Large intestine (tissue), 12 donors: ENCODE measurements at places on chromosomes 11 and 22. TPM values are rescaled to one million over a fixed set of nuclear protein-coding genes. Genes with fewer than 3 reads are reported as not detected.

NECTIN1 gene
- polyA plus RNA-seq: 35.4 TPM

OR10A2 gene
- 0.04 TPM for polyA plus RNA-seq

GRCh38 chr11:79189601-79190000, 251.2 kb downstream of the TENM4 start:
- DNase-seq: no peak

OR52I1 gene
- 0.03 TPM for polyA plus RNA-seq

SMC1B gene
- polyA plus RNA-seq: 0.27 TPM

DNA sequence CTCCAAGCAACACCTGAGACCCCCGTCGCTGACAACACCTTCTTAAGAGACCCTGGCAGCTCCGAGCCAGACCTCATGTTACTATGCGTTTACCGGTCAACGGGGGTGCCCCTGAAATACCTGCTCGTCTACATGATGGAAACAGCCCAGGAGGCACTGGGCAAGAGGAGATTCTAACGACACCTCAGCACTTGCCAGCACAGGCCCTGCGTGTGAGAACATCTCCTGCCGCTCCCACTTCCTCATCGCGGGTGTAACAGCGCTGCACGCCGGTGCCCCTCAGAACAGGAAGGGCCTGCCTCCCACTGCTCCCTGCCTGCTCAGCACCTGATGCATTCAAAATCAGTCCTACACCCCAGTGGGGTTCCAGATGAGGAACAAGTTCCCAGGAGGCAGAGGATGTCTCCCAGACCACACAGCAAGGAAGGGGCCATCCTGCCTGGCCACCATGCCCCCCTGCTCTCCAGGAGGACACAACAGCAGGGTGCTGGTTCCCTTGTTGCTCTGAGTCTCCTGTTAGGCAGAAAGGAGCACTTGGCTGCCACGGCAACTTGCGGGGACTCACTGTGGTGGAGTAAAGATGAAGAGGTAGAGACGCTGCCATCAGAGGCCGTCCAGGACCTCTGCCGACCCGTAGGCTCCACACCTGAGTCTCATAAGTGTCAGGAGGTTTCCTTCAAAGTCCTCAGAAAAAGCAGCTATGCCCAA, 2.1 kb downstream of the TOLLIP start:
- no peak for DNase-seq

DNA sequence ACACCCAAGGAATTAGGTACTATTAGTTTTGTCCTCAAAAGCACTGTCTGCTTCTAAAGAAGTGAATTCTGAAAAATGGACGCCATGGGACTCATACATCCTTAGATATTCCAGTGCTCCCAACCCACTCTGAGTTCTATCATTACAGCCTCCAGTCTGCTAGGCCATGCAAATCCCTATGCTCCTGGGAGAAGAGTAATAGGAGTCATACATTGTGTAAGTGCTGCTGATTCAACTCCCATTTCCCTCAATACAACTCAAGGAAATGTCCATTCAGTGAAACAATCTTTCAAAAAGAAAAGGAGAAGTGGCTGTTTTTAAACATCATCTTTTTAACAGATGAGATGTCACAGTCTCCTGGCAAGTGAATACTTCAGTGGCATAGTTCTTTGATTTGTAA, 590.2 kb upstream of the LRRC4C start:
- no peak for DNase-seq

PDE2A gene
- 15.1 TPM for polyA plus RNA-seq

DNA sequence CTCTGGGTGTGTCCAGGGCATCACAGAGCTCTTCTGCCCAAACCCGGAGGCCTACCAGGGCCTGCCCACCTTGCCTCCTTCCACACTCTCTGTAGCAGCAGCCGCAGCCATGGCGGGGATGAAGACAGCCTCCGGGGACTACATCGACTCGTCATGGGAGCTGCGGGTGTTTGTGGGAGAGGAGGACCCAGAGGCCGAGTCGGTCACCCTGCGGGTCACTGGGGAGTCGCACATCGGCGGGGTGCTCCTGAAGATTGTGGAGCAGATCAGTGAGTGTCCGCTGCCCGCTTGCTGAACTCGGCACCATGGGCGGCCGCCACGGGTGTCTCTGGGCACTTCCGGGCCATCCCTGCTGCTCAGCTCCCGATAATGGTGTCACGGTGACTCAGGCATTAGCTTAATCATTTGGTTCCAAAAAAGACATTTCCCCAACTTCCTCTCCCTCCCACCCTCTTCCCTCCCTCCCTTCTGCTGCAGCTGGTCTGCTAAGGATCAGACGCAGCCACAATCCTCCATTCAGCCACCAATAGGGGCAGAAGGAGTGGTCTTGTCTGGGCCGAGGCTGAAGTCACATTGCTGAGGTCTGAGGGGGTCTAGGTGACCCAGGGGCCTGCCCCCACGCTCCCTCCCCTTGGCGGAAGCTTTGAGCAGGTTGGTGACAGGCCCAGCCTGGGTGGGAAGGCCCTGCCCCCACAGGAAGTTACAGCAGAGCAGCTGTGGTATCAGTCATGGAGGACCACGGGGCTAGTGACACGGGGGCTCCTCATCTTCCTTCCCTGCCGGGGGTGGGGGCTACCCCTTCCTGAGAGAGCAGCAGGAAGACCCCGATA, 950 bp downstream of the FERMT3 start:
- peak; percentile 62 for DNase-seq

BTBD18 gene
- 0.09 TPM for polyA plus RNA-seq

GRCh38 chr11:77042111-77042726, 8.0 kb downstream of the B3GNT6 start:
- DNase-seq: no peak

DNA sequence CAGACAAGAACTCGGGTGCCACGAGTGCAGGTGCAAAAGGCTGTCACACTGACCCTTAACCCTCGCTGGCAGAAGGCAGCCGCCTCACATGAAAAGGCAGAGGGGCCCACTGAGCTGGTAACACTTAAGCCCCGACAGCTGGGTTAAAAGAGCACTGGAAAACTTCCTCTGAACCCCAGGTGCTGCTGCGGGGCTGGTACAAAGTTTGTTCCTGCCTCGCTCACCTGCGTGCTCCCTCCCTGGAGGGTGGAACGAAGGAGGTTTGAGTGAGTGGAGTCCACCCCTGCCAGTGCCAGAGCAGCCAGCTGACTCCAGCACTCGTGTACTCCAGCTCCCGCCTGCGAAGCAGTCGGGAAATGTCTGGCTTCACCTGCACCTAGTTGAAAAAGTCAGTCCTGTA, 12.6 kb downstream of the SULT4A1 start:
- no peak for DNase-seq

POTEH gene
- polyA plus RNA-seq: not detected

DNA sequence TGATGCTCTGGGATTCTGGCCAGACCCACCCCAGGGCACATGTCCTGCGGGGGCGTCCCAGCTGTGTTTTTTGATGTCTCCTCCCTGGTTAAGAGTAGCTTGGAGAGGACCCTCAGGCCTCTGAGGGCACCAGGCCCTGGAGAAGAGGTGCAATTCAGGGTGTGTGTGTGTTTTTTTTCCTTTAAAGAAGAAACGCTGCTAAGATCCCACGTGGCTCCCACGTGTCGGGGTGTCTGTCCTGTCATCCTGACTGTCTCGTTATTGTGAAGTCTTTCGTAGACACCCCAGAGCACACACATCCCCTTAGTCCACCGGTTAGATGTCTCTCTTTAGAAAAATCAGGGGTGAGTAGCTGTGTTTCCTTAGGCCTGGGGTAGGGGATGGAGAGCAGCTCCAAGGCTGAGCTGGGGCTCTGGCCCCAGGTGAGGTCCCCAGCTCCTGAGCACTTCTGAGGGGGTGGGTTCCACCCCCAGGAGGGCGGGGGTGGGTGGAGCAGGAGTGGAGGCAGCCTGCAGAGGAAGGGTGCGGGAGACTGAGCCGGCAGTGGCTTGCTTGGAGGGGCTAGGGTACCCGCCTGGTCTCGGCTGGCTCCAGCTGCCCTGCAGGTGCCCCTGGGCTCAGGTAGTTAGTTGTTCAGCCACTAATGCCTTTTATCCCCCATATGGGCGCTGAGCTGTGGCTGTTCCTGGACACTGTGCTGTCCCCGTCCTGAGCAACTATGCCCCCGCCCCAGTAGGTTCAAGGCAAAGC, 116.4 kb downstream of the CACNA1I start:
- DNase-seq: no peak

DNA sequence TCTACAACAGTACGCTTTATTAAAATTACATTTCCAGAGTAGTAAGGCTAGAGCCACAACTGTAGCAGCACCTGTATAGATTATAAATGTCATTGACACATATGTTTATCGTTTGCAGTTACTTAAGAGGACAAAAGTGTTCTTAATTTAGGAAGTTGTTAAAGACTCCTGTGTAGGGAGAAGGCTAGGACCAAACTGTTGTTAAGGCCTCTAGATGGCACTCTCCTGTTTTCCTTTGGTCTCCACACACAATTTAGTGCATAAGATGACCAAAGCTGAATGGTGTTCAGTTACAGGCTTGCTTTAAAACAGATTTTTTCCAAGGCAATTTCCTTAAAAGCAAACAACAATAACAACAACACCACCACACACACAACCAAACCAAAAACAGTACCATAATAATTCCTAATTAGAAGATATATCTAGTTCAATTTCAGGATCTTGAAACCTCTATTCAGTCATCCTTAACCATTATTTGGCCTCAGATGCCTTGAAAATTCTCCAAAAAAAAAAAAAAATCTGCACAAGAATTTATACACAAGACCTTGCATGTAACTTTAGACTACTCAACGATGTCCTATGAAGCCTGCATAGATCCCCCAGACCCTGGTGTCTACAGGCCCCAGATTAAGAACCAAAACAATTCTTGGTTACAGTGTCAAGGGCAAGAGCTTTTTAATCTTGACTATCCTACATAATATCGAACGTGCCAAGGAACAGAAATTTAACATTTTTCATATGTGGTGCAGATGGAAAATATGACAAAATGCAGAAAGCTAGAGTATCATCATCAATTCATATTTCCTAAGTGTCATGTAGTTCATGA, 42.6 kb upstream of the APOA1 start:
- DNase-seq: peak; percentile 34

DNA sequence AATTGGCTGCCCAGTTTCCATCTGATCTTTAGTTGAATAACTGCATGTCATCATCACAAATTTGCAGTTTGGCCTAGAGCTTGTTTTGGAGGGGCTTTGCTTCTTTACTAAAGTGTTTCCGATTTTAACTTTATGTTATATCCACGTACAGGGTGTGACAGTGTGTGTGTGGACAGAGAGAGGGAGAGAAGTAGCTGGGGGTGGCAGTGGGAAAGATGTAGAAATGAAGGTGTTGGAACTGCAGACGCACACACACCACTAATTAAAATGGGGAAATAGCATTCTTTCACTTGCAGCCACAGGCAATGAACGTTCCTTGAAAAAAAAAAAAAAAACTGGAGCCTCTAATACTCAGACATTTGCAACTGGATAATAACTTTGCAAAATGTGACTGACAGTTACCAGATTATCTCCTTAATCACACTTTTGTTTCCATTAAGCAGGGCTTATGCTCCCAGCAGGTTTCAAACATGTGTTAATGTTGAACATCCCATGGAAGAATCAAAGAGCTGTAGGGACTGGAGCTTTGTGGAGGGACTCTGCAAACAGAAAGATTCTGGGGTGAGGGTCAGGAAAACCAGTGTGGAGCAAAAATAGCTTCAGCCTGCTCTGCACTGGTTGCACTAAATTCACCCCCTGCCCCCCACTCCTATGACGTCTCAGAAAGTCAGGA, 238.1 kb upstream of the TENM4 start:
- DNase-seq: no peak

TPBGL gene
- polyA plus RNA-seq: 0.39 TPM

DNA sequence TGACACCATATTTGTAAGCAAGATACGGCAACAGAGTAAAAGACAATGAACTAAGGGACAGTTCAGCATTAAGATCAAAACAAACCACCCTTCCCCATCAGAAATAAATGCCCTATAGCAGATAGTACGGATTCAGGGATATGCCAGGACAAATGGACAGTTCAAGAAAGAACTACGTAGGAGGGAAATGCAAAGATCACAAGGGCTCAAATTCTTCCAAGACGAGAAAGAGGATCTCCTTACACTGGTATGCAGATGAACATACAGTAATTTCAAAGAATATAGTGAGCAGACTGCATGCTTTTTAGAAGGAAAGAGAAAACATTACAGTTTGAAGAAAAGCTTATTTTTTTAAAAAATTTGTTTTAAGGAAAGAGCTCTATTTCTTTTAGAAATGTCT, 124.7 kb upstream of the APOA1 start:
- DNase-seq: no peak

DNA sequence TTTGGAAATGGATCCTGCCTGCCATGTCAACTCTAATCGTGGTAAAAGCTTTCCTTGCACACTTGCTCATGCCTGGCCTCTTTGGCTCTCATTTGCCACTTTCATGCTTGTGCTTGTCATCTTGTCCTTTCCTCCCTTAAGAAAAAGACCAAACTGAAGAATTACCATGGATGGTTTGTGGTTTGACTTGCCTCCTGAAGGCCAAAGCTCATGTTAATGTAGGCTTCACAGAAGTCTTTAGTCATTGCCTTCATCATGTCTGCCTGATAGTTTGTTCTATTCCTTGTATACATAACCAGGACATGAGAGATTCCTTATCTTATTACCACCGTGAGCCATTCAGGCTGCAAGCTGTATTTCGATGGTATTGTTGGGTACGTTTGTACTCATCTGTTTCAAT, 17.3 kb downstream of the TEAD1 start:
- no peak for DNase-seq
